Osteoblast (primary cell): ENCODE measurements at places on chromosomes 7 and 10. TPM values are rescaled to one million over a fixed set of nuclear protein-coding genes. Genes with fewer than 3 reads are reported as not detected.

RTKN2 gene
- 7.7 and 8.0 TPM in 2 replicates for total RNA-seq

- no peak overlapping the region for H3K4me3 ChIP-seq
- no peaks in the 10 kb centered on the region for H3K27me3 ChIP-seq
- no peak for DNase-seq
- peaks cover 44% of the 10 kb centered on the region for H3K4me1 ChIP-seq
- H3K27ac ChIP-seq, result peak overlapping the region; percentile 93
These were observed 47.3 kb downstream of the CREB3L2 start for GRCh38 chr7:137954614-137955013.

DNA sequence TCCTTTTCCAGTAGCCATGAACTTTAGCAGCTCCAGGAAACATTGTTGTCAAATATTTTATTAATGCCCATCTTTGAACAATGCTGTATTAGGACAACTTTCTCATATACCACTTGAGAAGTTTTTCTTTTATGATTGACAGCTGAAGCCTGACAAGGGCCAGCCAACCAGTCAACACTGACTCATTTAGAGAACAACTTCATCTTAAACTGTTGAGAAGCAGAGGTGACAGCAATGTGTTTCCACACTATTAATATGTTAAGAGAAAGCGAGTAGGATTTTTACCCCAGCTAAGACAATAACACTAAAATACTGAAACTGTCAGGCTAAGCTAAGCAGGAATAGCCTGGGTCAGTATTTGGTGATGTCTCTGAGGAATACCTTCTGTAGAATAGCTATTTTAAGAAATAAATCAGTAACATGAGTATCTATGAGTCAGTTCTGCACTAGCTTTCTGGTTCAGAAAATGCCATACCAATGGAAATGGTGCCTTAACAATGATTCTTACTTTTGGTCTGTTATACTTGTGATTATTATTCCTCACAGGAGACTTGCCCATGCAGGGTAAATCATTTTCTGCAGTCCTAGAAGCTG is 168.8 kb upstream of the POT1 start:
- no peak overlapping the region for H3K4me3 ChIP-seq
- no peak for DNase-seq
- H3K27me3 ChIP-seq, result no peaks in the 10 kb centered on the region
- no peaks in the 10 kb centered on the region for H3K4me1 ChIP-seq

DNA sequence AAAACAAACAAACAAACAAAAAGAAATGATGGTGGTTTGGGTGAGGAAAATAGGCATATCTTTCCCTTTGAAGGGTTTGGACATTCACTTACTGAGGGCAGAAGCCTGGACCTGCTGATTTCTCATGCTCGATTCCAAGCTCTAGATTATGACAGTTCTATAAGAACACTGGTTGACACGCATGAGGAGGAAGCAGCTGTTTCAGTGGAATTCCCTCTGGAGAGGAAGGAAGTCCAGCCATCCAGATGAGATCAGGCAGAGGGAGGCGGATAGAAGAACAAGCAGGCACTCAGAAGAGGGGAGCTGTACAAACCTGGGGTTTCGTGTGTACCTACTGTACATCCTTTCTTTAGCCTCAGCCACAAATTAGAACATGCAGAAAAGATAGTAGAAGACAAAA is 691.9 kb downstream of the INHBA start:
- peak; percentile 42 for DNase-seq
- no peaks in the 10 kb centered on the region for H3K36me3 ChIP-seq
- H3K4me1 ChIP-seq, result peaks cover 21% of the 10 kb centered on the region
- H3K4me3 ChIP-seq, result no peak overlapping the region
- H3K27ac ChIP-seq, result no peak overlapping the region
- no peaks in the 10 kb centered on the region for H3K27me3 ChIP-seq

- H3K4me1 ChIP-seq, result no peaks in the 10 kb centered on the region
- no peak overlapping the region for H3K4me3 ChIP-seq
- peaks cover 12% of the 10 kb centered on the region for H3K27me3 ChIP-seq
- no peaks in the 10 kb centered on the region for H3K36me3 ChIP-seq
- DNase-seq, result no peak
These were observed 5.4 kb downstream of the INMT start for GRCh38 chr7:30757342-30757692.

SUN3 gene
- not detected in 2 replicates for total RNA-seq

CPED1 gene
- total RNA-seq, result 30.8 and 37.4 TPM in 2 replicates

ITPRID1 gene
- not detected in 2 replicates for total RNA-seq

CYP26C1 gene
- under 0.01 TPM in 2 replicates for total RNA-seq

DNA sequence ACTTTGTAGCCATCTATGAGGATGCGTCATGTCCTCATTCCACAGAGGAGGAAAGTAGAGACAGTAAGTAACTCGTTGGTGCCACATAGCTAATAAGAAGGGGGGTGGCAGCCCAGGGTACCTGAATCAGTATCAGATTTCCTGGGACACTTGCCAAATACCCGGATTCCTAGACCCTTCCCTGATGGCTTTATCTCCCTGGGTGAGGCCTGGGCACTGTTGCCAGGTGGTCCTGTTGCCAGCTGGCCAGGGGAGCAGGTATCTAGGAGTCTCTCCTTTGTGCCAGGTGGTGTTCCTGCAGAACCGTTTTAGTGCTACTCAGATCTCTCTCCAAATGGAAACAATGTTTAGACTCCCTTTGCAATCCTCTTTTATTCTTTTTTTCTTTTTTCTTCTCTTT is 12.7 kb downstream of the SLC29A3 start:
- H3K4me1 ChIP-seq, result no peaks in the 10 kb centered on the region
- no peak overlapping the region for H3K4me3 ChIP-seq
- H3K36me3 ChIP-seq, result no peaks in the 10 kb centered on the region
- no peak overlapping the region for H3K27ac ChIP-seq

- no peaks in the 10 kb centered on the region for H3K27me3 ChIP-seq
- peaks cover 3% of the 10 kb centered on the region for H3K36me3 ChIP-seq
- no peak overlapping the region for H3K27ac ChIP-seq
- peaks cover 3% of the 10 kb centered on the region for H3K4me1 ChIP-seq
- H3K4me3 ChIP-seq, result no peak overlapping the region
These were observed 45.0 kb downstream of the PANK1 start for GRCh38 chr10:89600041-89600440.

DNA sequence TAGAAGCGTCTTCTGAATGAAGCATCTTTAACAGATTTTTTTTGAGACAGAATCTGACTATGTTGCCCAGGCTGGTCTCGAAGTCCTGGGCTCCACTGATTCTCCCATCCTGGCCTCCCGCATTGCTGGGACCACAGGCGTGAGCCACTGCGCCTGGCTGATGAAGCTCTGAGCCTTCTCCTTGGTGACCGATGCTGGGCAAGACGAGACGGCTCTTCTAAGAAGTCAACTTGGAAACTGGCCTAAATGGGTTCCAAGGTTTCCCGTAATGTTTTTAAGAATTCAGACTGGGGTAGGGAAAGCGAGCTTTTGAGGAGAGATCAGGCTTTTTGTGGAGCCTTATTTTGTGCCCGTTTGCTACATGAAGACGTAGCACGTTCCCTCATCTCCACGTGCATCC is 224.5 kb downstream of the ZMYND11 start:
- H3K4me1 ChIP-seq, result no peaks in the 10 kb centered on the region
- peak; percentile 13 for DNase-seq
- H3K27ac ChIP-seq, result no peak overlapping the region
- peaks cover 78% of the 10 kb centered on the region for H3K36me3 ChIP-seq
- no peaks in the 10 kb centered on the region for H3K27me3 ChIP-seq

KLF14 gene
- not detected in 2 replicates for total RNA-seq

C10orf71 gene
- total RNA-seq, result not detected in 2 replicates
